Thyroid gland (tissue), 4 donors: ENCODE measurements at places on chromosomes 1 and 21. TPM values are rescaled to one million over a fixed set of nuclear protein-coding genes. Genes with fewer than 3 reads are reported as not detected.

The CORT gene
- total RNA-seq, result not detected

The MRPS21 gene
- total RNA-seq, result 27.4 TPM

The SPATA1 gene
- 0.13 TPM for total RNA-seq

The KCNC4 gene
- total RNA-seq, result 12.5 TPM
